T-cell (primary cell): ENCODE measurements at places on chromosomes 11 and 22. TPM values are rescaled to one million over a fixed set of nuclear protein-coding genes. Genes with fewer than 3 reads are reported as not detected.

- no peaks in the 10 kb centered on the region for H3K27me3 ChIP-seq
- H3K4me3 ChIP-seq = no peak overlapping the region
- H3K36me3 ChIP-seq = no peaks in the 10 kb centered on the region
These were observed 8.2 kb upstream of the LAYN start for GRCh38 chr11:111532365-111532709.

- no peaks in the 10 kb centered on the region for H3K4me1 ChIP-seq
- H3K27ac ChIP-seq = no peak overlapping the region
- no peak overlapping the region for H3K4me3 ChIP-seq
- H3K36me3 ChIP-seq = no peaks in the 10 kb centered on the region
These were observed 14.0 kb downstream of the DDX25 start for GRCh38 chr11:125918140-125918840.

DNA sequence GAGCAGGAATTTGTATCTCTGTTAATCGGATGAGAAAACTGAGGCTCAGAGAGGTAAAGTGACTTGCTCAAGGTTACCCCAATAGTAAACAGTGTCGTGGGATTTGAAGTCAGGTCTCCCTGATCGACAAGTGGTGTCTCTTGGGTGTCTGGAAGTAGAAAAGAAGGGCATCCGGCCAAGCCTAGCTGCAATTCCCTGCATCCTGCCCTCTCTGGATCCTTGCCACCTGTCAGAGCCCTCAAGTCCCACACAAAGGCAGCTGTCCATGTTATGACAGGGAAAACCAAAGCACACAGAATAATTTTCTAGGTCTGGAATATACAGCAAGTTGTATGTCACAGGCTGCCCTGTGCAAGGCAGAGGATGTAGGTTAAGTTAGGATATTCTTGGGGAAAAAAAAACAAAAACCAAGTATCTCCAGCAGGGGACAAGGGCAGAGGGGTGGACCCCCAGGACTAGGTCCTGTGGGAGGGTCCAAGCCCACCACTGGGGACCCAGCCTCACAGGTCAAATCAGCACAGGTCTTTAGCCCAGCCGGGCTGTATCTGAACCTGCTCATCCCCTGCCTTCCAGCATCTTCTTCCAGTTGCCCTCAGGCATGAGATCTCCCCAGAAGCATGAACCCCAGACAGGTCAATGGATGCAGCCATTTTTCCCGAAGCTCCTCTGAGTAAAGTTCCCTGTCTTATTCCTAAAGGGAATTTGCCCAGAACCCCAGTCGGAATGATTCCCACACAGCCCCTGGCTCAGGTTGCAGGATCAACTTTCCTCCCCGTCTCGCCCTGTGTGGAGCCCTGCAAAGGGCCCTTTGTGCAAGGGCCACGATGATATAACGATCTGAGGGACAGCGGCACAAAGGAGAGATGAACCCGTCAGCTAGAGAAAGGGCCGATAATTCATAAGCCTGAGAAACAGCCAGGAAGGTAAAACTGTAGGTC is 15.0 kb downstream of the USH1C start:
- H3K4me1 ChIP-seq = no peaks in the 10 kb centered on the region
- peaks cover 29% of the 10 kb centered on the region for H3K27me3 ChIP-seq
- no peak for DNase-seq
- H3K36me3 ChIP-seq = no peaks in the 10 kb centered on the region

GRCh38 chr11:16356057-16356760 is at the start of gene SOX6:
TSS of gene SOX6 (minus strand) at chr11:16356546. CDS start at chr11:16341248, 15,298 bp downstream.
- no peaks in the 10 kb centered on the region for H3K4me1 ChIP-seq
- H3K27ac ChIP-seq = no peak within 1 kb of the TSS
- no peaks in the 10 kb centered on the region for H3K36me3 ChIP-seq
- no peaks in the 10 kb centered on the region for H3K27me3 ChIP-seq
- no peak within 1 kb of the TSS for H3K4me3 ChIP-seq
- no peak for DNase-seq

GRCh38 chr11:23856654-23857053 is 640.2 kb upstream of the LUZP2 start:
- H3K27me3 ChIP-seq = no peaks in the 10 kb centered on the region

- H3K4me3 ChIP-seq = no peak overlapping the region
- DNase-seq = no peak
- H3K27me3 ChIP-seq = no peaks in the 10 kb centered on the region
- no peak overlapping the region for H3K27ac ChIP-seq
These were observed 32.6 kb downstream of the CEP295 start for GRCh38 chr11:93694109-93694508.

GRCh38 chr11:117230286-117230961 is 1.4 kb downstream of the PCSK7 start:
- H3K4me1 ChIP-seq = peaks cover 64% of the 10 kb centered on the region
- H3K27me3 ChIP-seq = no peaks in the 10 kb centered on the region
- H3K27ac ChIP-seq = peak overlapping the region; percentile 84
- DNase-seq = peak; percentile 20
- H3K4me3 ChIP-seq = peak overlapping the region; percentile 88
- peaks cover 45% of the 10 kb centered on the region for H3K36me3 ChIP-seq

- no peak for DNase-seq
- no peaks in the 10 kb centered on the region for H3K36me3 ChIP-seq
- H3K4me3 ChIP-seq = no peak overlapping the region
- H3K27ac ChIP-seq = no peak overlapping the region
- H3K27me3 ChIP-seq = no peaks in the 10 kb centered on the region
These were observed 1.5 kb downstream of the ACY3 start for GRCh38 chr11:67648796-67649613.

- no peaks in the 10 kb centered on the region for H3K36me3 ChIP-seq
These were observed 1.1 kb downstream of the RBFOX2 start for GRCh38 chr22:36027579-36027934.

GRCh38 chr22:40967111-40967760 is 16.1 kb downstream of the RBX1 start:
- H3K27ac ChIP-seq = no peak overlapping the region
- H3K36me3 ChIP-seq = peaks cover 73% of the 10 kb centered on the region
- no peaks in the 10 kb centered on the region for H3K27me3 ChIP-seq
- no peak for DNase-seq
- H3K4me3 ChIP-seq = no peak overlapping the region
- no peaks in the 10 kb centered on the region for H3K4me1 ChIP-seq

DNA sequence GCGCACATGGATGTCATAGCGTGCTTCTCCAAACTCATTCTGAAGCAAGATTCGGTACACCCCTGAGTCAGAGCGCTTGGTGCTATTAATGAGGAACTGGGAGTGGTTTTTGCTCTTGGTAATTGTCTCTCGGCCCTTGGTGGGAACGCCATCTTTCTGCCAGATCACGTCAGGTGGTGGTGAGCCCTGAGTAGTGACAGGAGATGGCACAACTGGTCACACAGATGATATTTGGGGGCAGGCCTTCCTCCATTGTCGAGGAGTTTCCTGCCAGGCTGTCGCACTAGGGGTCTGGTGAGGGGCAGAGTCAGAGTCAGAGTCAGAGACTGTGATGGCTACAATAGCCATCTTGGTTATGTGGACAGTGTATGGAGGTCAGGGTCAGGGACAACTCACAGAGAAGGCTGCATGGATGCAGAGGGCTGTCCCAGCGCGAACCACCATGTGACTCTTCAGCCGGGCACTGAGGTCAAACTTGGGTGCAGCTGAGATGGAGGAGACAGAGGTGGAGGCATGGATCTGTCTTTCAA is 9.3 kb downstream of the TMEM86A start:
- H3K27ac ChIP-seq = no peak overlapping the region
- no peak overlapping the region for H3K4me3 ChIP-seq
- H3K27me3 ChIP-seq = peaks cover 13% of the 10 kb centered on the region
- H3K36me3 ChIP-seq = no peaks in the 10 kb centered on the region
- H3K4me1 ChIP-seq = no peaks in the 10 kb centered on the region

GRCh38 chr11:69298267-69299022 is 4.5 kb downstream of the MYEOV start:
- H3K4me1 ChIP-seq = peaks cover 64% of the 10 kb centered on the region
- DNase-seq = peak; percentile 19
- peak overlapping the region; percentile 42 for H3K4me3 ChIP-seq
- peak overlapping the region; percentile 49 for H3K27ac ChIP-seq

GRCh38 chr22:32632512-32633315 is 158.1 kb downstream of the FBXO7 start:
- peaks cover 9% of the 10 kb centered on the region for H3K27me3 ChIP-seq
- DNase-seq = no peak
- no peaks in the 10 kb centered on the region for H3K36me3 ChIP-seq
- no peak overlapping the region for H3K27ac ChIP-seq
- H3K4me1 ChIP-seq = no peaks in the 10 kb centered on the region

GRCh38 chr11:70146299-70146698 is 56.8 kb upstream of the FADD start:
- no peaks in the 10 kb centered on the region for H3K27me3 ChIP-seq
- no peaks in the 10 kb centered on the region for H3K4me1 ChIP-seq
- no peak for DNase-seq
- no peak overlapping the region for H3K27ac ChIP-seq
- no peak overlapping the region for H3K4me3 ChIP-seq
- no peaks in the 10 kb centered on the region for H3K36me3 ChIP-seq

- peak overlapping the region; percentile 70 for H3K27ac ChIP-seq
- no peaks in the 10 kb centered on the region for H3K36me3 ChIP-seq
- peak overlapping the region; percentile 76 for H3K4me3 ChIP-seq
- H3K4me1 ChIP-seq = peaks cover 21% of the 10 kb centered on the region
- H3K27me3 ChIP-seq = no peaks in the 10 kb centered on the region
- DNase-seq = peak; percentile 34
These were observed 6.0 kb downstream of the VSIG2 start for GRCh38 chr11:124745835-124746620.

GRCh38 chr11:14022251-14022650 is 59.7 kb downstream of the SPON1 start:
- H3K36me3 ChIP-seq = no peaks in the 10 kb centered on the region
- no peak for DNase-seq
- no peak overlapping the region for H3K27ac ChIP-seq

DNA sequence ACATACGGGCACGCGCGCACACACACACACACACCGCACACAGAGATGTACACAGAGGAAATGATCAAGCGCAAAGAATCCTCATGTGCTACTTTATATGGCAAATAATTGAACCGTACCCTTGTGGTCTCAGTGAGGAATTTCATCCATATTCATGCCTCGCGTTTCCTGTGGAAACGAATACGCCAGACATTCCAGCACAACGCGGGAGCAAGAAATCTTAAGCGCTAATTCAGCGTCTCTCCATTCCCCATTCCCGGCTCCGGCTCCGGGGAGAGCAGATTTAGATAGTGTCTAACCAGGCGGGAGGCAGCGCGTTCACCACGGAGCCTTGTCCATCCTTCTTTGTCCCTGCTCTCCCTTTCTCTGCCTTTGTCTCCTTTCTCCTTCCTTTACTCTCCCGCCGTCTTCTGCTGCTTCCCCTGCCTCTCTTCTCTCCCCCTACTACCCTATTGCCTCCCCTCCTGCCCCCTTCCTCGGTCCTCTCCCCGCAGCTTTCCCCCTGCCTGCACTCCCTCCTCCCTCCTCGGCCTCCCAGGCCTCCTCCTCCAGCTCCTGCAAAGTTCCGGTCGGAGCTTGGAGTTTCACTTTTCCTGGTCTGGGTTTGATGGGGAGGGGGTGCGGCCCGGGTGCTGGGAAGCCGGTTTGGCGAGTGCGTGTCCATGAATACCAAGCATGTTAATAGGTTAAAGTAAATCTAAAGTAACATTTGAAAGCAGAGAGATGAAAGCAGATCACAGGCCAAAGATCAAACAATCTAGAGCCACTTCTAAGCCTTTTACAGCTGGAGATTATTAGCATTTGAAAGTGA is 579.3 kb downstream of the BUD13 start:
- no peaks in the 10 kb centered on the region for H3K36me3 ChIP-seq
- no peak overlapping the region for H3K4me3 ChIP-seq
- DNase-seq = no peak
- H3K27ac ChIP-seq = no peak overlapping the region

DNA sequence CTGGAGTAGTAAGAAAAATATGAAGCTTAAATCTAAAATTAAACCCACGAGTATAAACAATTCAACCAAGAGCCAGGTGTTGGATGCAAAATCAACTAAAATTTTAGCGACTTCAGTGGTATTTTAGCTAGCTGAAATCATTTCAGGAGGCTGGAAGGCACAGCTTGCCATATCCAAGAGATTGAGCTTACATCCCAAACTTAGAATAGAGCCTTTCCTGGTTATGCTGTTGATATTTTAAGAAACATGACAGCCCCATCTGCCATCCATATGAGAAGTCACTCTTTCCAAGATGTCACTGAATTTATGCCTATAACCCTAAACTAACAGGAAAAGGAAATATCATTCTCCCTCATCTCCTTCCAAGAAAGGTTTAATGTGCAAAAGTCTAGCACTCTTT is 334.0 kb downstream of the KCNA4 start:
- H3K27me3 ChIP-seq = no peaks in the 10 kb centered on the region
- H3K4me3 ChIP-seq = no peak overlapping the region
- DNase-seq = no peak

DNA sequence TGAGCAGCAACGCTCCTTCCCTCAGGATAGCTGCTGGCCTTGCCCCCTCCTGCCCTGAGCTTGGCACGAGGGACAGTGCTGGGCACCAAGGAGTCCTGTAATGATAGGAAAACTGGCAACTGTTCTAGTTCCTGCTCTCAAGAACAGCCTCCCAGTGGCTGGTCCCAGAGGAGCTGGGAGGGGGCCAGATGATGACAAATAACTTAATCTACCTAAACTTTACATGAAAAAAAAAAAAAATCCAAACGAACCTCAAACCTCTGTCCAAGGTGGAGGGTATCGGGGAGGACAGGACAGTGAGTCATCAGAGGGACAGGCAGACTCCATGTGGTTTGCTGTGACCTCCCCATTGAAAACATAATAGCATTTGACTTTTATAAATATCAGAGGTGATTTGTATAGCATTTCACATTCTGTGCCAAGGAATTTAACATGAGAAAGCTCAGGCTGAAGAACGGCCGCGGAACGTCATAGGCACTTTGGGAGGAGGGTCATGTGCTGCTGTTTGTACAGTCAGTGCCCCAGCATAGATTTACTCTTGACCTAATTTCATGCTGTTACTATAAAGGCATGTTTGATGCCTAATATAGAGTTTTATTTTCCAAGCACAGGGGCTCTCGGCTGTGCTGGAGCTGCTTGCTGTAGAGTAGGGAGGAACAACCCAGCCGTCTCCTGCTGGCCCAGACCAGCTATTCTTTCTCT is 98.2 kb upstream of the NNMT start:
- no peak overlapping the region for H3K4me3 ChIP-seq
- no peaks in the 10 kb centered on the region for H3K27me3 ChIP-seq
- H3K4me1 ChIP-seq = no peaks in the 10 kb centered on the region
- no peaks in the 10 kb centered on the region for H3K36me3 ChIP-seq
- DNase-seq = no peak
- H3K27ac ChIP-seq = no peak overlapping the region

- H3K4me3 ChIP-seq = peak overlapping the region; percentile 55
- no peak overlapping the region for H3K27ac ChIP-seq
- H3K36me3 ChIP-seq = no peaks in the 10 kb centered on the region
- peaks cover 41% of the 10 kb centered on the region for H3K4me1 ChIP-seq
These were observed 705 bp downstream of the PTPRJ start for GRCh38 chr11:47980907-47981621.

OR51B4 gene
- not detected for total RNA-seq

SCGB1A1 gene
- total RNA-seq = not detected

PAMR1 gene
- not detected for total RNA-seq

SIDT2 gene
- total RNA-seq = 102 TPM

CHADL gene
- total RNA-seq = 1.1 TPM

BAIAP2L2 gene
- total RNA-seq = 3.2 TPM

PDE3B gene
- total RNA-seq = 162 TPM

CD248 gene
- total RNA-seq = 8.7 TPM

C11orf21 gene
- 88.9 TPM for total RNA-seq

RFPL1 gene
- total RNA-seq = not detected

CEP126 gene
- total RNA-seq = 1.6 TPM

C22orf23 gene
- total RNA-seq = not detected

ASRGL1 gene
- 0.88 TPM for total RNA-seq

MAJIN gene
- total RNA-seq = 1.8 TPM
